NCI-H2081 (cell line): ENCODE measurements at places on chromosomes 3 and 15.

GRCh38 chr15:35783203-35783602 is 237.2 kb upstream of the DPH6 start:
- DNase-seq = no peak

GRCh38 chr3:111729087-111729846 is 129.8 kb upstream of the PHLDB2 start:
- no peak for DNase-seq

GRCh38 chr15:78989701-78990240 is 44.9 kb upstream of the CTSH start:
- DNase-seq = no peak

DNA sequence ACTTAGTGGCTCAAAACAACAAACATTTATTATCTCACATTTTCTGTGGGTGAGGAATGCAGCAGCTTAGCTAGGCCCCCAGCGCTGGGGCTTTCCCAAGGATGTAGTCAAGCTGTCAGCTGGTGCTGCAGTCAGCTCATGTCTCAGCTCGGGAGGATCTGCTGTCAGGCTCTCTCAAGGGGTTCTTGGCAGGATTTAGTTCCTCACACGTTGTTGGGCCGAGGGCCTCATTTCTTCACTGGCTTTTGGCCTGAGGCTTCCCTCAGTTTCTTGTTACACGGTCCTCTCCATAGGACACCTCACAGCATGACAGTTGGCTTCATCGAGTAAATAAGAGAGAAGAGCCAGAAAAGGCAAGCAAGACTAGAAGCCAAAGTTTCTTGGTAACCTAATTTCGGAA is 13.7 kb upstream of the U2SURP start:
- DNase-seq = no peak

GRCh38 chr3:171183042-171183441 is 156.5 kb upstream of the SLC2A2 start:
- DNase-seq = no peak

DNA sequence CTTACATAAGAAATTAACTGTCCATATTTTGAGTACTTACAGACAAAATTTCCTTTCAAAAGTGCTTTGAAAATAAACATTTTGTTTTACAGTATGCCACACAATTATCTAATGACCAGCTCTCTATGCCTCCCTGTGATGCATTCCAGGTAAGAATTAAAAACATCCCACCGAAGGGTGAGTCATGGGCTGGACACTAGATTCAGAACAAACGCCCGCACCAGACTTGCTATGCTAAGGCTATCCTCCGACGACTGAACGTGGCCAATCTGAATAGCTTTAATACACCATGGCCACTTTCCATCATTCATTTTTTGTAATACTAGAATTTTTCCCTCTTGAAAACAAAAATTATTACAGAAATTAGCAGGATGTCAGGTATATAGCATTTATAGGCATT is 139.8 kb upstream of the TNIK start:
- no peak for DNase-seq

- no peak for DNase-seq
Measured at GRCh38 chr3:151445273-151446001, 15.4 kb downstream of the IGSF10 start.

- no peak for DNase-seq
Measured at GRCh38 chr3:176994891-176995781, 202.1 kb downstream of the TBL1XR1 start.

DNA sequence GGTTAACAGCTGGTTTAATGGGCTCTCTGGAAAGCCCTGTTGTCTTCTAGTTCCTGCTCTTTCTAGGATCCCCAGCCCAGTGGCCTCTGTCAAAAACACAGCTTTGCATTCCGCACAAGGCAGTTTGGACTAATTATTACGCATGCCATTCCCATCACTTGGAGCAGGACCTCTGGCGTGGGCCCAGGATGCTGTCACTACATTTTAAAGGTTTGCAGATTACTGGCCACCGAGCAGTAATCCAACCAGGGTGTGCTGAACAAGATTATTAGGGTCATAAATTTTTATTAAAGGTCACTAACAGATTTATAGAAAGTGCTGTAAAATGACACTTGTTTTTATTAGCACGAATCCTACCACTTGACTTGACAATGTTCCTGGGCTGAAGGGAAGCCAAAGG is 143.6 kb upstream of the SLC6A11 start:
- no peak for DNase-seq

DNA sequence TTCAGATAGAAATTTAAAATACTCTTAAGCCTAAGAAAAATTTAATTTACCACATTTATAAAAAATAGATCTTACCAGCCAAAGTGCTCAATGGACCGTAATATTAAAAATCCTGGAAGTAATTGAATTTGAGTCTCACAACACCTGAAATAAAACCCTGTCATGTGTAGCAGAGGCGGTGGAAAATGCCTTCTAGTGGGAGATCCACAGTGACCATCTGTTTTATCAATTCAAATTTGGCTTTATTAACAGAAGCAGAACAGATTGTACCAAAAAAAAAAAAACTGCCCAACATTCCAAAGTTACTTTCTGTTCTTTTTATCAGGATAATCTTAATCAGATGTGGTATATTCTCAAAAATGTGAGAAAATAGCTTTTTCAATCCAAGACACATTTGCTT is 71.7 kb downstream of the DMXL2 start:
- DNase-seq = no peak

DNA sequence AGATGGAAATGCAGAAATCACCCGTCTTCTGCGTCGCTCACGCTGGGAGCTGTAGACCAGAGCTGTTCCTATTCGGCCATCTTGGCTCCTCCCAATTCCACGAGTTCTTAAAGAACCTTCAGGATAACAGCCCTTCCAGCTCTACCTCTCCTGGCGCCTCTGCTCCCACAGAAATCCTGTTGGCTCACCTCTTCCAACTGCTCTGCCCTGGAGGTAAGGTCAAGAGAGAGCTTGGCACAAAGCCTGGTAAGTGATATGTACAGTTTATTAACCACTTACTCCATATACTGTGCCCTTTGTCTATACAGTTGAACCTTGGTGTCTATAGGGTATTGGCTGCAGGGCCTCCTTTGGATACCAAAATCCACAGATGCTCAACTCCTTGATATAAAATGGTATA is 17.8 kb upstream of the FGF12 start:
- DNase-seq = no peak

- DNase-seq = no peak
Measured at GRCh38 chr3:58009749-58010535, 1.7 kb downstream of the FLNB start.

- no peak for DNase-seq
Measured at GRCh38 chr3:18194431-18194830, 230.7 kb downstream of the SATB1 start.

DNA sequence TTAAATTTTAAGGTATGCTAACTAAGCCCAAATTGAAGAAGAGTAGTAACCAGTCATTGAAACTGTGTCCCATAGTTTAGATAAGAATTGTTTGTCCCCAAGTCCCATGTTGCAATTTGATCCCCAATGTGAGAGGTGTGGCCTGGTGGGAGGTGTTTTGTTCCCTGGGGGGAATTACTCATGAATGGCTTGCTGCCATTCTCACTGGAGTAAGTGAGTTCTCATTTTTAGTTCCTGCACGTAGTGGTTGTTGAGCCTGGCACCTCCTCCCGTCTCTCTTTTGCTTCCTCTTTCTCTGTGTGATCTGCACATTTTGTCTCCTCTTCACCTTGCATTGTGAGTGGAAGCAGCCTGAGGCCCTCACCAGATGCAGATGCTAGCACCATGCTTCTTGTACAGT is 1271.0 kb downstream of the NSUN3 start:
- DNase-seq = no peak

DNA sequence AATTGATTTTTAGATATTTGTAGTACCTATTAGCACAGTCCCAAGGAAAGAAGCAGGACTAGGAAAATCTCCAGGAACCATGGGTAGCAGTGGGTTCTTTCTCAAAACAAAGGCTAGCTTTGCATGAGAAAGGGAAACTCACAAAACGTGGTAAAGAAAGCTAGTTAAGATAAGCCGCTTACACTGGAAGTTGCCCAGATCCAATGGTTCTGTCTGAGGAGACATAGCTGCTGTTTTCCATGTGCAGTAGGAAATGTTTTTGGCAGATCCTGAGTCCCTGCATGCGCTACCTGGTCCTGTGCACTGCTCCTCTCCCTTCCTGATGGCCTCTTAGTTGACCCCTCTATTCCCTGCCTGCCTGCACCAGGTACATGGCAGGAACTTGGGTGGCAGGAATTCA is 60.4 kb downstream of the TFG start:
- DNase-seq = no peak

DNA sequence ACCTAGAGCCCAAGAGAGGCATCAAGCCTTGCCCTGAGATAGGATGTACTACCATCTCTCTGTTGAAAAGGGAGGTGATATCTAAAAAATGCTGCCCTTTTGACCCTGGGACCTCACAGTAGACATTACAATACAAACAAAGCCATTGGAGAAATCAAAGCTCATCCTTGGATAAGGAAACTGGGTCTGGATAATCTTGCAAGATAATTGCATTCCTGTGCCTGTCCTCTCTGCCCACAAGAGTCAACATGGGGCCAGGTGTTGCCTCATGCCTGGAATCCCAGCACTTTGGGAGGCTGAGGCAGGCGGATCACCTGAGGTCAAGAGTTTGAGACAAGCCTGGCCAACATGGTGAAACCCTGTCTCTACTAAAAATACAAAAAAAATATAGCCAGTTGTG is 57.3 kb upstream of the DLG1 start:
- no peak for DNase-seq

GRCh38 chr15:90814191-90814821 is 54.1 kb upstream of the FURIN start:
- DNase-seq = no peak

DNA sequence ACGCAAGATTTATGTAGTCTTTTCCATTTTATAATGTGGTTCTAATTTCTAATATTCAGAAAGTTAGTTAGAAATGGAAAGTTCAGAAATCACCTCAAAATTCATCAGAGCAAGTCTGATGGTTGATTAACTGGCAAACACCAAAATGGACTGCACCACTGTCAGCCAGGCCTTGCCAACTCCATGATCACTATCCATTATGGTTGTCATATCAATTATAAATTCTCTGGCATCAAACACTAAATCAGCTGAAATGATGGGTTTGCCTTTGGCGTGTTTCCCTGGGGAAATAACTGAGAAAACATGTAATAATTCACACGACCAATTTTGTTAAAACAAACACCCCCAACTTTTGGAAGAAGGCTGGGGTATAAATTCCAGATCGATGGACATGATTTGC is 219.4 kb downstream of the CDIN1 start:
- DNase-seq = no peak

DNA sequence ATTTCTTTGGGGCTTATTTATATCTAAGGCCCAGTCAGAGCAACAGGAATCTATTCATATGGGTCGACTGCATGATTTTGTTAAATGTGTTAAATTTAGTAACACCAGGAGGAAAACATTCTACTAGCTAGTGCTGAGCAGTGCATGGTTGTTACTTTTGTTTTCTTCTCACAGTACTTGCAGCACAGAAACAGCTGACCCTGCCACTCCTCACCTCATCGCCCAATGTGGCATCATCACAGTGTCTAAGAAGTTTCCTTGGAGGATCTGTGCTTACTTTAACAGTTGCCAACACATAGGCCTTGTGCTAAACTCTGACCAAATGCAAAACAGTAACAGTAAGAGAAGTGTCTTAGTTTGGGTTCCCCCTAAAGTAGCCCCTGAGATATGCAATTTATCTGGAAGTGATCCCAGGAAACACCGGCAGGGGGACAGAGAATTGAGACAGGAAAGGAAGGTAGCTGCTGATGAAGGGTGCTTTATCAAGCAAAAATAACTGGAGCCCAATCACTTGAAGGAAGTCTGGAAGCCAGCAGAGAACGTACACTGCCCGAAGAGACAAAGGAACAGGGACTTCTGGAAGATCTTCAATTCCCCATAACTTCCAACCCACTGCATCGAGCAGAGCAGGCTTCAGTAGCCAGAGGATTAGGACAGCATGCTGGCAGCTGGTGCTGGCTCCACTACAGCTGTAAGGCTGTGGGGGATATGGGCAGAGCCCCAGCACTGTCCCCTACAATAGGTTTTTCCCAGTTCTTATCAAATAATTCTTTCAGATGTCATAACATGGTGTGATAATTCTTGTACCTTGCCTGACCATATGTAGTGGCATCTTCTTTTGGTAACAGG is 36.0 kb upstream of the ULK4 start:
- DNase-seq = no peak

- no peak for DNase-seq
Measured at GRCh38 chr15:35522061-35522460, 23.9 kb downstream of the DPH6 start.

DNA sequence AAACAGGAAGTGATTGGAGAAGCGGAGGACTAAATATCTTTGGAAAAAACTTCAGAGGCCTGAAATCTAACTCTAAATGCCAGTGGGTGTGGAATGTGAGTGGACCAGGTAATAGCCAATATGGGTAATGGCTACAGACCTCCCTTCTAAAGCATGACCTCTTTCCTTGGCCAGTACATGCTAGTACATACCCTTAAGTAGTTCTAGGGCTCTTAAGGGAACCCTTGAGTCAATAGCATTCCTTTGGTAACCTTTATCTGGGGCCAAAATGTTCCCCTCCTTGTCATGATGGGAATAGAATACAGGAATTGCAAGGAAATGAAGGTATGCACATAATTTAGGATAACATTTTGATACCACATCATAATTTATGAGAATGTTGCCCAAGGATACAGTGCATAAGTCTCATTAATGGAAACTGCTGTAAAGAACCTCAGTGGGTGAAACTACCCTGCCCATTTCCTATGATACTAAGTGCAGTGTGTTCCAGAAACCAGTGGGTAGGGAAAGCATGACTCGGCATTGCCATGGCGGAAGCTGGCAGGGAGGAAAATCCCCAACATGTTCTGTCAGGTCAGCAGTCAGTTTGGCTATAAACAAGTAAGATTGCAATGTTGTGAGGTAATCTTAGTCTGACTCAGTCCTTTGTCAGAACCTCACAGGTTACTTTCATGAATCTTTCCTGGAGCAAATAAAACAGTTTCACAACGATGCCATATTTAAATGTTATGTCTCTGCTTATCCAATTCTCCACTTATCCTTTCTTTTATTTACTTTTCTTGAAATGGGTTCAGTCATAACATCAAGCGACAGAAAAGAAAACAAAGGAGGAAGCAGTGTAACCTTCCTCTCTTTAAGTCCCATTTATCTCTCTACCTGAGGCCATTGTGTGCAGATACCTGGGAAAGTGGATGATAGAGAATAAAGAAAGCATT is 23.5 kb upstream of the RAP2B start:
- no peak for DNase-seq

- DNase-seq = no peak
Measured at GRCh38 chr3:73043414-73043813, 18.0 kb upstream of the EBLN2 start.

GRCh38 chr3:132343018-132343612 is 25.9 kb downstream of the ACP3 start:
- peak; percentile 78 for DNase-seq

DNA sequence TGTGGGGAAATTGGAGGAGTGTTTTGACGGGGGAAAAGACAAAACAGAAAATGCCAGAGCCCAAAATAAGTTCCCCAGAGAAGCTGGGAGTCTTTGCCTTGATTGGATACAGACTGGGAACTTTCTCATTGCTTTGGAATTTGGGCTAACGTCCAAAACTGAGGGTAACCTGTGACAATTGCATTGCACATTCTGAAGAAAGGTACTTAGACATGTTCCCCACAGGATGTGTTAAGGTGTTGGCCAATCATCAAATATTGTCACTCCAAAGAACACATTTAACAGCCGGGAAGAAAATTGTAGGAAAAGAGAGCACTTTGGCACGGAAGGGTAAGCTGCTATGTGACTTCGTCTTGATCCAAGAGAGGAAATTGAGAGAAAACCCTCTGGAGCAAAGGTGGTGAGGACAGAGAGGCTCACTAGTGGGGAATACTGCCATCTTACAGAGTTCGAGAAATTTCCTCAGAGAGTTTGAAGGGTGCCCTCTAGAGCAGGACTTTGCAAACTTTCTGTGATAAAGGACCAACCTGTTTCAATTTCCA is 619.5 kb upstream of the TBL1XR1 start:
- no peak for DNase-seq
